ENCODE measurements at places on chromosomes 11 and 22. TPM values are rescaled to one million over a fixed set of nuclear protein-coding genes. Genes with fewer than 3 reads are reported as not detected.

SERHL2 gene
- total RNA-seq = 4.4 TPM

OR2AG1 gene
- not detected for total RNA-seq

OR51B4 gene
- not detected for total RNA-seq

C22orf31 gene
- not detected for total RNA-seq

OOSP4B gene
- total RNA-seq = not detected

KREMEN1 gene
- 7.2 TPM for total RNA-seq

HIC2 gene
- 8.5 TPM for total RNA-seq

CCDC89 gene
- 2.5 TPM for total RNA-seq

GTSE1 gene
- 3.0 TPM for total RNA-seq

C11orf21 gene
- total RNA-seq = 0.23 TPM

DCPS gene
- 5.5 TPM for total RNA-seq

TAF1D gene
- total RNA-seq = 121 TPM

OR52I2 gene
- total RNA-seq = not detected

NEU3 gene
- 23.3 TPM for total RNA-seq

MB gene
- 2.5 TPM for total RNA-seq

CHRM4 gene
- total RNA-seq = 13.4 TPM

TOM1 gene
- total RNA-seq = 12.2 TPM

ANGPTL5 gene
- total RNA-seq = 0.23 TPM

SEPTIN3 gene
- total RNA-seq = 180 TPM

SPI1 gene
- total RNA-seq = 1.8 TPM

EHF gene
- not detected for total RNA-seq

MUC2 gene
- total RNA-seq = not detected

SPTBN2 gene
- total RNA-seq = 97.3 TPM

ZNRF3 gene
- 12.7 TPM for total RNA-seq

OR8D4 gene
- 0.23 TPM for total RNA-seq

MCHR1 gene
- total RNA-seq = 11.5 TPM

ACR gene
- total RNA-seq = not detected

POTEH gene
- not detected for total RNA-seq

ALDH3B2 gene
- total RNA-seq = not detected

MUC6 gene
- not detected for total RNA-seq

PITPNM1 gene
- total RNA-seq = 81.7 TPM

PLCB3 gene
- 7.8 TPM for total RNA-seq

OR56A1 gene
- total RNA-seq = 0.23 TPM

VWCE gene
- total RNA-seq = 1.4 TPM

DDIAS gene
- 2.8 TPM for total RNA-seq
